ENCODE measurements at places on chromosomes 2 and 18. TPM values are rescaled to one million over a fixed set of nuclear protein-coding genes. Genes with fewer than 3 reads are reported as not detected.

DNA sequence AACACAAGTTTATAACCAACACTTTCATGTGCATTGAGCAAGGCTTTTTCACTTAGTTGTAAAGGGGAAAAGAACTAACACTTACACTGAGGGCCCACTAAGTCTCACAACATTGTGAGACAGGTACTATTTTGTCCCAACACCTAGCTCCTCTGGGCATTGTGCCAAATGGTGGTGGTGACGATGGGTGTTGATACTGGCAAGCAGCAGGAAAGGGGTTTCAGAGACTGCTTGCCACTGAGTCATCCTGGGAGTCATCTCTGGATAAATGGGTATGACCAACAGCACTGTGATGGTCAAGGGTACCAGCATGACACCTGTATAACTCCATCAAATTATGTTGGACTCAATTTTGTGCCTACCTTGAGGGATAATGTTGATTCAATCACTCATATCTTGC is 138.8 kb upstream of the ITGA6 start:
- DNase-seq, result no peak

- no peak for DNase-seq
These were observed 153.3 kb downstream of the RAPGEF4 start for GRCh38 chr2:172888714-172889669.

DNA sequence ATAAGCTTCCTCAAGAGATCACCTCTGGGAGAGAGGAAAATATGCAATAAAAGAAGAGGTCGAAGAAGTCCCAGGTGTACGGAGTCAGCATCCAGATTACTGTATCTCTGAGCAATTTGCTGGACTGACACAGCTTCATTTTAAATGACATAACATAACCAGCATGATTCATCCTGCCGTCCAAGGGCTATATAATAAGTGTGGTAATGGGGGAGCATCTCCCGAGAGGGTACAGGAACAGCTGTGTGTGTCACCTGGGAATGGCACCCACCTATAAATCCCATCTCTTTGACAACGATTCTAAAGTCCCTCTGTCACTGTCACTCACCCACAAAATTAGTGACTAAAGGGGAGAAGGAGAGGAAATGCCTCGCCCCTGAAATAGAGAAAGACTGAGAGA is 19.3 kb upstream of the FZD7 start:
- DNase-seq, result no peak

DNA sequence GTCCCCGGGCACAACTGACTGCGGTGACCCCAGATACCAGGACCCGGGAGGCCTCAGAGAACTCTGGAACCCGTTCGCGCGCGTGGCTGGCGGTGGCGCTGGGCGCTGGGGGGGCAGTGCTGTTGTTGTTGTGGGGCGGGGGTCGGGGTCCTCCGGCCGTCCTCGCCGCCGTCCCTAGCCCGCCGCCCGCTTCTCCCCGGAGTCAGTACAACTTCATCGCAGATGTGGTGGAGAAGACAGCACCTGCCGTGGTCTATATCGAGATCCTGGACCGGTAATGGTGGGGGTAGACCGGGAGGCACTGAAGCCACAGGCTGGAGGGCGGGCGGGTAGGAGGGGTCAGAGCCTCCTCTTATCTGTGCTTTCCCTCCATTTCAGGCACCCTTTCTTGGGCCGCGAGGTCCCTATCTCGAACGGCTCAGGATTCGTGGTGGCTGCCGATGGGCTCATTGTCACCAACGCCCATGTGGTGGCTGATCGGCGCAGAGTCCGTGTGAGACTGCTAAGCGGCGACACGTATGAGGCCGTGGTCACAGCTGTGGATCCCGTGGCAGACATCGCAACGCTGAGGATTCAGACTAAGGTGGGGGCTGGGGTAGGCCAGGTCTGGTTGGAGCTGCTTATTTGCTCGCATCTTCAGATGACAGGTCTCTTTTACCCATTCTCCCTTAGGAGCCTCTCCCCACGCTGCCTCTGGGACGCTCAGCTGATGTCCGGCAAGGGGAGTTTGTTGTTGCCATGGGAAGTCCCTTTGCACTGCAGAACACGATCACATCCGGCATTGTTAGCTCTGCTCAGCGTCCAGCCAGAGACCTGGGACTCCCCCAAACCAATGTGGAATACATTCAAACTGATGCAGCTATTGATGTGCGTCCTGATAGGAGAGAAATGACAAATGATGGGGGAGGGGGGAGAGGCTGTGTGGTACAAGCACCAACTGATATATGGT is 780 bp downstream of the HTRA2 start:
- no peak for DNase-seq

GRCh38 chr2:230737791-230738226 is 25.2 kb downstream of the CAB39 start:
- no peak for DNase-seq

DNA sequence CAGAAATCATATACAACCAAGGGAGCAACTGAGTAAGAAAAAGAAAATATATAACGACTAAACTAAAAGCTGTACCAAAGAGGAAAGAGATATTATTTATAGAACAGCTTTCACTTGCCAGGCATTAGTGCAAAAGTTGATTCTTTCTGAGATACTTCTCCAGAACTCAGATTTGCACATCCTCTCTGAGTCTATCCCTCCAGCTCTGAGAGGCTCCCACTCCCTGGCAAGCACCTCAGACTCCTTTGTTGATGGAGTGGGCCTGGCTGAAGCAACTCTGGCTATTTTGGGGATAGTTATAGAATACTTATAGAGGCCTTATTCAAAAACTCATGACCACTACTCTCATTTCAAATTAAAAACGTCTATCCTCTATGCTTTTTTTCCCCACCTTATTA is 501.6 kb upstream of the TNP1 start:
- no peak for DNase-seq

Gene IL1B
- 33.2 TPM for total RNA-seq

Gene CNTNAP5
- 31.7 TPM for total RNA-seq

DNA sequence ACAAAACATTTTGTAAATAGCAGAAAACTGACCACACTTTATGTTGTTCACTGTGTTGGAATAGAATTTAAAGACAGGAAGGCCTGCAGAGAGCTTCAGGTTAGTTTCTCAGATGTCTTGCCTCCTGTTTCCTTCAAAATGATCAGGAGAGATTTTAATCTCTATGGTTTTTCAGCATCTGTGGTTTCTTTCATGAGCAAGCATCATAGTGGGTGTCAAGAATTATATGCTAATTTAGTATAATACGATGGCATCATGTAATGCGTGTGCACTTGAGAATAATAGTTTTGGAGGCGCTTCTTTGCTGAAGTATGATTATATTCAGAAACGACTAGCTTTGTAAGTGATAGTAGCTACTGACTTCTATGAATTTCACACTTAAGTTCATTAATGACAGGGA is 149.9 kb downstream of the PLCL1 start:
- no peak for DNase-seq

DNA sequence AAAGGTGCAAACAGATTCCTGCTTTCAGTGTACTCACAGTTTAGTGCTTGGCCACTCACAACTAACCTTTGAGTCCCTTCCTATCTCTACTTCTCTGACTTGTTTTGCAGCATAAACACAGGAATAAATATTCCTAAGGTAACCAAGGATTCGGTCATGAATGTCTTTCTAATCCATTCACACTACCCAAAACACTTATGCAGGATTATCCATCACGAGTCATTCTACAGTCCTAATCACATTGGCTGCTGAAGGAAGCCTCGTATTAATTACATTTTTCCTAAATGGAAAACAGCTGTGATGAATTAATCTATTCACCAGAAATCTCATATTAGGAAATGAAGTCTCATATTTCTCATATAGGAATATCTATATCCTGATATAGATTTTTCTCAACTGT is 16.3 kb downstream of the RDH14 start:
- DNase-seq, result no peak

Gene G6PC2
- total RNA-seq, result not detected

DNA sequence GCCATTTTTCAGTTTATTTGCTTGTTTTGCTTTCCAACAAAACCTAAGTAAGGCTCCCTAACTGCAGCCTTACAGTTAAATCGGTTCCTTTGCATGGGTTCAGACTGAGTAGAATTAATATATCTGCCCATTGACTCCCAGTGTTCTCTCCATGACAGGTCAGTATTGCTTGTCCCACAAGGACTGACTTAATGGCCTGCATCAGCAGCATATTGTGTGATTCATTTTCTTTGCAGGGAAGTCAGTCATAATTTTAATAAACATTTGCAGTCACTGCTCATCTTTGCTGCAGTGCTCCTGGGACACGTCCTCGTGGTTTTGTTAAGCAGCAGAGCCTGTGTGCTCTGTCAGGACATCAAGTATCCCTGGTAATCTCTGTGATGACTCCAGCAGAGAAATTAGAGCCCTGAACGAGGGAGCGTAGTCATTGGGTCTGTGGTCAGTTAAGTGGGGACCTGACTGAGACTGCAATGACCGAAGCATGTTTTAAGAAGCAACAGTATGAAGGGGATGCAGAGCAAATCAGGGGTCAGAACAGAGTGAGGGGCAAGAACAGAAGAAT is 93.3 kb downstream of the CDH20 start:
- DNase-seq, result no peak

GRCh38 chr2:20050646-20051531 is 539 bp downstream of the LAPTM4A start:
- peak; percentile 56 for DNase-seq

Gene TUBA3E
- not detected for total RNA-seq

DNA sequence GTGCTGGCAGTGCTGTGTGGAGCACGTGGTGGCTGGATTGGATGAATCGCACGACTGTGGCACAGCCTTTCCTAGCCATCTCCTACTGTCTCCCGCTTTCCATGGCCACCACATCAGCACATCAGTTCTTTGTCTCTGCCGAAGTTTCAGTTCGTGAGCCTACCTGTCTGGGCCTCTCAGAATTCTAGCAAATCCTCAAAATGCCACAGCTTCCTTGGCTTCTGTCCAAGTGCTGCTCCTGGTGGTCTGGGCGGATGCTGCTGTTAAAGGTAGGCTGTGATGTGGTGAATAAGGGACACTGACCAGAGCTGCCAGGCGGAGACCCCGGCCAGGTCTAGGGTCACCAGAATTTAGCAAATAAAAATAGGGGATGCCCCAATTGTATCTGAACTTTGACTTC is 237.4 kb downstream of the LPIN1 start:
- DNase-seq, result no peak

GRCh38 chr2:144507441-144508171 is 12.3 kb downstream of the ZEB2 start:
- no peak for DNase-seq

Gene ABCA12
- total RNA-seq, result 0.03 TPM

DNA sequence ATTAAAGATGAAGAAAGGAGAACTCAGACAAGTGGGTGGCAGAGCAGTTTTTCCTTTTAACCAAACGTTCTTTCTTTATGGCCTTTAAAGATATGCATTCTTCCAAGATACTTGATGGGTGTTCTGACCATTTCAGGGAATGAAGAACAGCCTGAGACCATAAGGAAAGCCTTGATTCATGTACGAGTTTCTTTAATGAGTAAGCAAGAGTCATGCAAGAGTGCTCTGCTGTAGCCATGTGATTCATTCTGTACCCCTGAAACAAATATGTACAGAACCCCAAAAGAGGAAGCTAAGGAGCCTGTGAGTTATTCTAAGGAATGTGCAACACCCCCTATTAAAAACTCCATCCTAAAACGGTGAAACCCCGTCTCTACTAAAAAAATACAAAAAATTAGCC is 372.8 kb downstream of the MTX2 start:
- no peak for DNase-seq

- peak; percentile 62 for DNase-seq
These were observed 61.3 kb downstream of the LONRF2 start for GRCh38 chr2:100260712-100261620.

- no peak for DNase-seq
These were observed 842 bp upstream of the CKAP2L start for GRCh38 chr2:112765251-112765650.

- DNase-seq, result no peak
These were observed 45.1 kb upstream of the FHL2 start for GRCh38 chr2:105443617-105444598.

GRCh38 chr2:17590342-17590911 is 49.9 kb downstream of the VSNL1 start:
- no peak for DNase-seq

GRCh38 chr2:195824478-195824877 is 167.5 kb downstream of the SLC39A10 start:
- no peak for DNase-seq

Gene GREB1L
- 0.40 TPM for total RNA-seq

DNA sequence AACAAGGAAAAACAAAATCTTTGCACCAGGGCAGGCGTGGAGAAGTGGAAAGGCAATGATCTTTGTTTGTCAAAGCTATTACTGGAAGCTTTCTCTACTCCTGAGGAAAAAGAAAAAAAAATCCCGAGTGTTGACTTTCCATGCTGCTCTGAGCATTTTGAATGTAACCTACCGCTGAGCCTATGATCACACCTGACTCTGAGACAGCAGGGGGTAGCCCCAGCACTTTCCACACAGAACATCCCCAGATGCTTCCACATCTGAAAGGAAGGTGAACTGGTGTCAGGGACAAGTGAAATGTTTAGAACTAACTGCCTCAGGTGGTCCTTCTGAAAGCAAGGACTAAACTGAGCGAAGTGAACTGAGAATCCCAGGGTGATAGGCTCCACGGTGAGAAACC is 1315.1 kb upstream of the DDX18 start:
- no peak for DNase-seq

DNA sequence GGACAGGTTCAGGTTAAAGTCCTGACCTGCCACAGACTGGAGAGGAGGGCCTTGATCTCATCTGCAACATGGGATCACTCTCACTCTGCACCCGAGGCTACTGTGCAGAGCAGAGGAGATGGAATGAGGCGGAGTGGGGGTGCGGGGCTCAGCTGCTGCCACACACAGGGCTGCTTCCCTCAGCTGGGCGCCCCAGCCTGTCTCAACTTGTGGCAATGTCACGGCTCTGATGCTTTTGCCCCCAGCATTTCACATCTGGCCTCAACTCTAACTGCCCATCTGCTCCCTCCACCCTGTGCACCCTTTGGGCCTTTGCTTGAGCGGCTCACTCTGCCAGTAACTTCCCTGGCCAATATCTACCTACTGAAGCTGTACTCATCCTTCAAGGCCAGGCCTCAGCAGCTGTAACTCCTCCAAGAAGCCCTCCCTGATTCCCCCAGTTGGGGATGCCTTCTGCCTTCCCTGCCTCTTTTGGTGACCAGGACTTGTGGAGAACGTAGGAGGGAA is 70.3 kb downstream of the POLR1A start:
- no peak for DNase-seq

DNA sequence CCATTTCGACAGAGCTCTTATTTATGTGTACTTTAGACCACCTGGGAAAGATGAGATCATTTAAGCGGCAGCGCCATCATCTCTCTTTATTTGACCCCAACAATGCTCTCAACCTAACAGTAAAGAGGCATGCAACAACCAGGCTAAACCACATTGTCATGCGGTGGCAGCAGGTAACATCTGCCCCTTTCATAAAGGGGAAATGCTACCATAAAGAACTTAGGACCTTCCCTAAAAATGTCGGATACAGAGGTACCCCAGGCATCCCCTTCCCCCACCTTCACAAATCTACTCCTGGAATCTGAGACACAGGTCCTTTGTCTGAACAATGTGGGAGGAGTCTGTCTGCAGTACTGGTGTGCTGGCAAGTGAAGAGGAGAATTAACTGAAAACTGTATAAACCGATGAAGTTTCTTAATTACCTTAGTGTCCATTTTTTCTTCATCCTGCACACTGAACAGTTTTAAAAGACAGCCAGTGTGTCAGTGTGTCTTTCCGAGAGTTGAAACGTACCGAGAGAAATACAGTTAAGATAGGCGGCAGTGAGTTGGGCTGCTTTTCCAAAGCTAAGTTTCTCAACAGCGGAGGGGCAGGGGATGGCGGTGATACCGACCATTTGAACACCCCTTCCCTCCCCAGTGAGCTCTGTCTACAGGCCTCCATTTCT is 1.9 kb downstream of the MEX3C start:
- no peak for DNase-seq

- no peak for DNase-seq
These were observed 32.3 kb downstream of the EMX1 start for GRCh38 chr2:72949642-72950041.

Gene CFC1
- total RNA-seq, result not detected

- DNase-seq, result no peak
These were observed 104.3 kb downstream of the TTC27 start for GRCh38 chr2:32732120-32732519.
